ENCODE measurements at places on chromosomes 6 and 20.

DNA sequence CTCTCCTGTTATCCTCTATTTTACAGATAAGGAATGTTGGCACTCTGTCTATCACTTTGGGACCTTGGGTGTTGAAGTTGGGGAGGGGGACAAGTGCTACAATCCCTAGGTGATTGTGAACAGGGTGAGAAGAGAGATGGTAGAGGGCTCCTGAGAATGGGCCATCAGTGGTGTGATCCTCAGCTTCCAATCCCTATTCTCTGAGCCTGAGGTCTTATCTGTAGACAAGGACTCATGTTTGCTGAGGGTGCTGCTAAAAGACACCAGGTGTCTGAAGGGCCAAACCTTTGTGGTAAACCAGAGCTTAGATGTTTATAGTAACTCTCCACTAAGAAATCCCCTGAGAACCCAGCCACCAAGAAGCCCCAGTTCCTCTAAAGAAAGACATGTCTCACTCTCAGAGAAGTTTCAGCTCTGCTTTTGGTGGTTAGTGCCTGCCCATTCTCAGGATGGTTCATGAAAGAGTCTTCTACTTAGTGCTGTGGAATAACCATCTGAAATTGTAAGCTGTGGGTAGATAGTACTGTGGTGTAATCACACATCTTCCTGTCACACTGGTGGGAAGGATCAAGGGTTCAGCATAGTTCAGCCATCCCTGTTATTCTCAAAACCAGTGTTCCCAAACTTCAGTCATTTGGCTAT is 58.2 kb upstream of the IL20RA start:
- no peak for DNase-seq

DNA sequence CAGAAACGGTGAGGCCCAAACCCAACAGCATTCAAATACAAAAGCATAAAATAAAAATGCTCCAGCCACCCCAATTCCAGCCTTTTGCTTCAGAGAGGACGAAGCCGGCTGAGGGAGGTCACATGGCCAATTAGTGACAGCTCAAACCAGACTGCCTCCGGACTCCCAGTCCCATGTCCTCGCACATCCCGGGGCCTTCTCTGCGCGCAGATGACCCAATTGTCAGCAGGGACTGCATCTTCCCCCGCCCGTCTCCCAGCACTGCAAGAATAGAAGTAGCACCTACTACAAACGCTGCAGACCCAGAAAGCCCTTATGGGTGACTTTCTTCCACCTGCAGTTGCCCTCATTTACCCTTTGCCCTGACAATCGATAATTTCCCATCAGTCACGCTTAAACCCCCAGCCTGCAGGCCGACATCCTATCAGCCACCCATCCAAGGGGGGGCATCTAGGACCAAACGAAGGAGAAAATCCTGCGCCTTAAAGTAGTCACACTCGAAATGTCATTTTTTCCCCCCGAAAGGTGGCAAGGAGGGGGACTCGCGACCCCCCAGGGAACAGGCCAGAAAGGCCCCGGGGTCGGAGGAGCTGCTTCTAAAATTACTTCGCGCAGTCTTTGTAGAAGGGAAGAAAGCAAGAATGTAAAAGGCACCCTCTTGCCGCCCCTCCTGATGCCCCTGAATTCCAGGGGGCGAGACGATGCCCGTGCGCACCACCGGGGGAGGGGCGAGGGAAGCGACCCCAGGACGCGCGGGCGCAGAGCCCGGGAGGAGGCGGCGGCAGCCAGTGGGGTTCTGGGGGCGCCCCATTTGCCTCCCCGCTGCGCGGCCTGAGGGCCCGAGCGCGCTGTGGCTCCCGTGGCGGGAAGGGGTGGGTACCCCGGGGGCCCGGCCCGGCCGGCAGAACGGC is 792 bp downstream of the SLC23A2 start:
- peak; percentile 67 for DNase-seq

DNA sequence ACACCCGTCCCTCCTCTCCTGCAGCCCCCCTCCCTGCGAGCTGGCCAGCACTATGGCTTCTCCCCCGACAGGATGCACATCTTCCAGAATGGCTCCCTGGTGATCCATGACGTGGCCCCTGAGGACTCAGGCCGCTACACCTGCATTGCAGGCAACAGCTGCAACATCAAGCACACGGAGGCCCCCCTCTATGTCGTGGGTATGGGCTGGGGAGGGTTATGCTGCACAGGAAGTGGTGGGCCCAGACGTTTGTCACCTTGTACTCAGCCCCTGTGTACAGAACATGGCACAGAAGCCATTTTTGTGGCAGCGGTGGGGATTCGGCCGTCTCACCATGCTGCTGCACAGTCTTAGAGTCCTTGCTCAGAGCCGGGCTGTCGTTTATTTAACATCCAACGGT is 29.0 kb upstream of the SRF start:
- no peak for DNase-seq

GRCh38 chr20:42792052-42792451 is 397.7 kb downstream of the PTPRT start:
- no peak for DNase-seq

Measured in AG20443 (cell line).